ENCODE measurements at places on chromosomes 3 and 15.
A peak's percentile ranks its signal among the peaks of the same experiment; 100 is the strongest.

DNA sequence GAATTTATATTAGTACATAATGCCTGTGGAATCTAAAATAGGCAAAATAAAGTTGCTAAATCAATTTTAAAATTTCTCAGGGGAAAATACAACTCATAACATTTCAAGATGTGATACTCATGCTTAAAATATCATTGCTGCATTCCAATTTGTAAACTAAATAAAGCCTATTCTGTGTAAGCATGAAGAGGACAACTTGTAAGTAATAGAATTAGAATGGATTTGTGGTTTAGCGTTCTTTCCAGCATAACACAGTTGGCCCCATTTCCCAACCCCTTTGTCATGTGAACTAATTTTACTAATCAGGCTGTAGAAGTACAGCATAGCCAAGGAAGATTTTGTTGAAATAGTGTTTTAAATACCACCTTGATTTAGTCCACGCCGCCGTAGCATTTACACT is 437.2 kb downstream of the SI start:
- no peak for DNase-seq

GRCh38 chr3:50125541-50126286 is 29.4 kb upstream of the SEMA3F start:
- DNase-seq = no peak

GRCh38 chr3:175805825-175806224 is 946.7 kb downstream of the NAALADL2 start:
- no peak for DNase-seq

DNA sequence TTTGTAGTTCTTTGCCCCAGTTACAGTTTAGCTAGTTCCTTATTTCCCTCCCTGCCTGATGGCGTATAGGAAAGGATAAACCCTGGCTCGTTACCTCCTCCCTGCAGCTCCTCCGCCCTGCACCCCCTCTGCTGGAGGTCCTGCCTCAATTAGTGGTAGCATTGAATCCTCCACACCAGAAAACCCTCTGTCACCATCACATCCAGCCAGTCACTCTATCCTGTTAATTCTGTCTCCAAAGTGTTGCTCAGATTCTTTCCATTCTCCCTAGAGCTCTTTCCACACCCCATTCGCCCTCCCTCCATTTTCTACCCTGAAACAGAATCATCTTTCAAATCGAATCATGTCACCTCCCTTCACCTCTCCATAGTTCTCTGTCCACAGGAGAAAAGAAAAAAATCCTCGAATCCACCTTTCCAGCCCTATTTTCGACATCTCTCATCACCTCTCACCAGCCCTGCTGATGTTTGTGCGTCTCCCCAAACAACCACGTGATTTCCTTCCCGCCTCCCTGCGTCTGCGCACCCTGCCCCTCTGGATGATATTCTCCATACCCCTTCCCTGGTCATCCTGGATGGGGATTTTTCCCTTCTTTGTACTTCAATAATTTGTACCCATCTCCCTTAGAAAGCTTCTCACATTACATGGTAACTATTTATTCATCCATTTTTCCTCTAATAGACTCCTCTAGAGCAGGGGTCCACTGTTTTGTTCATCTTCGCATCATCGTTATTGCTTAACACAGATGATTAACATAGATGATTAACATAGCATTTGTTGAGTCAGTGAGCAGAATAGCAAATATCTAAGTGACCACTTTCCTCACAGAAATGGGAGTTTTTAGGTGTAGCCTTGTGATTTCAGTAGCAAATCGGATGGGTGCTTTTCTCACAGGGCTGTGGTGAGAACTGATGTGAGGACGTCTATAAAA is 37.1 kb downstream of the MAP3K13 start:
- no peak for DNase-seq

DNA sequence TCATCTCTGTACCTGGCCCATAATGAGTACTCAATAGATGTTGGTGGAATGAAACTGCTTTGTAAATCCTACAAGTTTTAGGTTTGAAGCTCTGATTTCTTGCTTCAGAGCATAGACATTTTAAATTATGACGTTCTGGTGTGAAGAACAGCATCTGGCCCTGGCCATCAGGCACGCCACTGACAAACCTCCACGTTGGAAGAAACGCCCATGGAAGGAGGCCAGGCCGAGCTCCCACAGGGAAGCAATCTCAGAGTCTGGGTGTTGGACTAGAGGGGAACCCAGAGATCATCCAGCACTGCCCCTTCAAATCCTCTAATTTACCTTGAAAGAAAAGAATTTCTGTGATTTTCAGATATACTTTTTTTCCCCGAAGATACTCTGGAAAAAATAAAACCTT is 328.1 kb upstream of the RGMA start:
- DNase-seq = no peak

GRCh38 chr15:101028321-101028720 is 109.2 kb downstream of the LRRK1 start:
- DNase-seq = no peak

GRCh38 chr15:49810720-49811119 is 189.9 kb downstream of the DTWD1 start:
- no peak for DNase-seq

DNA sequence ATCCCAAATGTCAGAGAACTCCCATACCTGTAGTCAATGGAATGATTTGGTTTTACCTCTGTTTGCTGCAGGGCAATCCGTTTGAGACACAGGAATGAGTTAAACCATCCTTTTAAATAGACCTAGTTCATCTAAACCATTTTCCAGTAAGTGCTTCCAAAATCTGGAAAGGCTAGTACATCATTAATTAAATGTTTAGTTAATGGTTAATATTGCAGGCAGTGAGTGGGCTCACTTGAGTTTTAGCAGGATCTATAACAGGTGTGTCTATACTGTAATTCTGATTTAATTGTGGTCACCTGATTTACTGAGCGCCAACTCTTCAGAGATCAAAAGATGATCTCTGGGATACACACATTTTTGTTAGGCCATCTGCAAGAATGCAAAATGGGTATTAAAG is 353.9 kb upstream of the ROPN1 start:
- DNase-seq = no peak

GRCh38 chr3:106120356-106120755 is 251.5 kb upstream of the CBLB start:
- DNase-seq = no peak

DNA sequence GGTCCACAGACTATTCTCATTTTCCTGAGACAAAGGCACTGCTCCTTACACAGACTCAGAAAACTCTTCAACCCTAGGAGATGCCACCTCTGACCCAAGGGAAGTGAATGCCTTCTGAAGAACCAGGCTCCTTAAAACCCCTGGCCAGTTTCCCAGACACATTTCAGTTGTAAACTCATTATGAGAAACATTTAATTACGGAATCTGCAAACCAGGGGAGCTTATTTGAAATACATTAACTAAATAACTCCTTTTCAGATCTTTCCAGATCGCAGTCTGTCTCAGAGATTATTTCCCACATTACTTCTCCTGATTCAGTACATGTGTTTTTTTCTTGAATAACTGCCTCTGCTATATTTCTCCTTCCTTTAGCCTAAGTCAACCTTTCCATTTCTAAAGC is 17.6 kb downstream of the MYO5A start:
- no peak for DNase-seq

DNA sequence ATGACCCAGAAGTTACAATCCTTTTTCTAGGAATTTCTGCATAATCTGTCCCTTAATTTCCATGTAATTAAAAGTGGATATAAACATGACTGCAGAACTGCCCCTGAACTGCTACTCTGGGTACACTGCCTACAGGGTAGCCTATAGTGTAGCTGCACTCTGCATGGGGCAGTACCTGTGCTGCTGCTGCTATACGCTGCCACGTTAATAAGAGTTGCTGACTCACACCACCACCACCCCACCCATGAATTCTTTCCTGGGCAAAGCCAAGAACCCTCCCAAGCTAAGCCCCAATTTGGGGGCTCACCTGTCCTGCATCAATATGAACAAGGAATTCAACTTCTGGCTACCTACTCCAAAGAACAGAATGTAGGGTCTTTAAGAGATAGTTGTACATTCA is 13.9 kb downstream of the HDGFL3 start:
- no peak for DNase-seq

GRCh38 chr3:174403831-174404230 is 455.3 kb upstream of the NAALADL2 start:
- no peak for DNase-seq

DNA sequence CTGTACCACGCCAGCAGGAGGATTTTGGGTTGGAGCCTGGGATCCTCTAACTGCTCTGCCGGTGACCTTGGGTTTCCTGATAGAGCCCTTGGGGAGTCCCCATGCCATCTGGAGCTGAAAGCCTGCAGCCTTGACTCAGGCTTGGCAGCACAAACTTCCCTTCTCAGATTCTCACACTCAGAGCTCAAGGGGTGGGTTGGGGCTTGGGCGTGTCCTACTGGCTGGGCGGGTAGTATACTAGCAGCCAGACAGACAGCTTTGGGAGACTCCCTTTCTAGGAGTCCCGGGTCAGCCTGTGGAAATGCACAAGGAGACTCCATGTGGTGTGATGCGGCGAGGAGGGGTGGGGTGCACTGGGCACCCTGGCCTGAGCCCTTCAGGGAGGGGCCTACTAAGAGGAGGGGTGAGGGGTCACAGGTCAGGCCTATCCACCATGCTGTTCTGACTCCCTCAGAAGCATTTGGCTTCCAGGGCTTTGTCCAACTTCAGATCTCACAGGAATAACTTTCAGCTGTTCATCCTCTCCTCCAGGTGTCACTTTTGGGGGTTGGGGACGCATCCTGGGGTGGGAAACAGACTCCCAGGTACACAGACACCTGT is 21.6 kb upstream of the PLXNA1 start:
- DNase-seq = no peak

DNA sequence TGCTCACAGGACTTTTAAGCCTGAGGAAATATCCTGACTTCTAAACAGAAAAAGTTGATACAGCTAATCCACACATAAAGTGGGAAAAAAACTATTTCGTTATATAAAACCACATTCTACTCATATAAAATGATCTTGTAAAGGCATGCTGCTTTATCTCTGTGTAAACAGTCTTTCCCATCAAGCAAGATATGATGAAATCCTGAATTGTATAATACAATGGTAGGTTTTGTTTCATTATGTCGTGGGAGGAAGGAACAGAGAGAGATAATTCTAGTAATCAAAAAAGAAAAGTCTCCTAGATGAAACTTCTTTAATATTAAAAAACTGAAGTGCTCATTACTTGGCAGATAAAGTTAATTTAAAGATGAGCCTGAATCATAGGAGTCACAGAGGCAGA is 92.6 kb upstream of the SNTN start:
- no peak for DNase-seq

DNA sequence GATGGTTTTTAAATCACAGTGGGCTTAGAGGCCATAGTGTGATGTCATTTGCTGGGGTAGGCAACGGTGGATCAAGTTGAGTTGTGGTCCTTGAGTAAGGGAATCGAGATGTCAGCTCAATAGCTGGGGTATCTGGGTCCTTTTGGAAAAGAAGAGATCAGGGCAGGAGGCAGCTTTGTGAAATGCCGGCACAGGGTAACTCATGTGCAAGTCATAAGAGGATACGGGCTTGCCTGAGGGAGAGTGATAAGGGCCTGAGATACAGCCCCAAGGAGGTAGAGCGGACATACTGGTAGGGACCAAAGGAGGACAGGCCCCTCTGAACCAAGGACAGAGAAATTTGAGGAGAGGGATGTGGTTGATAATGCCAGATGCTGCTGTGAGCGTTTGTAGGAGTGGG is 4.2 kb upstream of the FAM131A start:
- DNase-seq = no peak

DNA sequence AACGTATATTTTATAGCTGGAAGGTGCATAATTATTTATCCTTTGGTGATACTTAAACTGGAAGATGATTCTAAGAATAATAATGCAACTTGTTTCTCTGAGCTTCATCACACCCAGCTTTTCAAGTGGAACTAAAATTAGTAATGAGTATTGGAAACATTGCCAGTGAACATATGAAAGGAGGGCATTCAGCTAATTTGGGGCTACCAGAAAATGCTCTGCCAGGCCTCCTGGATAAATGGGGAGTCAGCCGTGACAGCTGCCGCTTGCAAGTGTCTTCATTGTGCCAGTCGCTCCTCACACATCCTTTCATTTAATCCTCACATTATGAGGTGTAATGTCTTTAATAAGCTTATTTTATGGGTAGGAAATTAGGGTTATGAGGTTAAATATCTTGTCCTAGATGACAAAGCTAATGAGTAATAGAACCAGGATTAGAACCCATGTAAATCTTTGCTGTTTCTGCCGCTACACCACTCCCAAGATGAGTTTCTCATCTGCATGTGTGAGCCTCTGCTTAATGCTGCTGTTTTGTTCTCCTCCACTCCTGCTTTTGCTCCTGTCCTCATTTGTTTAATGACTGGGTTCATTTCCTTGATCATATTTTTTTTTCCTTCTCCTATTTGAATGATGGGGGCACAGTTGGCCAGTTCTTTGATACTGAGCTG is 155.7 kb downstream of the PLCL2 start:
- no peak for DNase-seq

DNA sequence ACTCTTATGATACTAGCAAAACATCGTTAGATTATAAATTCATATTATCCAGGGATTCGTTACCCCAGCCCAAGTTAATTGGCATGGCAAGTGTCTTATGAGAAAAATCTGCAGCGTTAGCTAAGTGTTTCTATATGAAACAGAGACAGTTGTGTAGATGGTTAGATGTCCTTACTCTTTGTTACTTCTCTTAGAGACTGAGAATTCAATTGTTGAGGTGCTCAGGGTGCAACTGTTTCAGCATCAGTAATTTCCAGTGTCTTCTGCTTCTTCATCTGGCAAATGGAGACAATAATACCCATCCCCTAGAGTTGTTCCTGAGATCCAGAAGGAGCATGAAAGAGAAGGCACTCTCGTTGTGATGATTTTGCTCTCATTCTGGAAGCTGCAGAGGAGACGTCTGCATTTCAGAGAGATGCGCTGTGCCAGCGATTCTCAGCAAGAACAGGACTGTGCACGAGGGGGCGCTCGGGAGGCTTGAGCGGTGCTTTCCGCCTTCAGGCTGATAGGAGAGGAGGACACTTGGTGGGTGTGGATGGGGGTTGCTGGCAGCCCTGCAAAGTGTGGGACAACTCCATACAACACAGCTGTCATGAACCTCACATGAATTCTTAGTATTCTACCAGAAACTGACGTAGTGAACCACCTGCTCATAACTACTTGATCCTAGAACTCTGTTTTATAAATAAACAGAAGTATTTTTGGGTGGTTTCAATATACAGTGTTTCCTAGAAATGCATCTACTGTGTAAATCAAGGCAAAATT is 39.7 kb upstream of the SPSB4 start:
- peak; percentile 78 for DNase-seq

DNA sequence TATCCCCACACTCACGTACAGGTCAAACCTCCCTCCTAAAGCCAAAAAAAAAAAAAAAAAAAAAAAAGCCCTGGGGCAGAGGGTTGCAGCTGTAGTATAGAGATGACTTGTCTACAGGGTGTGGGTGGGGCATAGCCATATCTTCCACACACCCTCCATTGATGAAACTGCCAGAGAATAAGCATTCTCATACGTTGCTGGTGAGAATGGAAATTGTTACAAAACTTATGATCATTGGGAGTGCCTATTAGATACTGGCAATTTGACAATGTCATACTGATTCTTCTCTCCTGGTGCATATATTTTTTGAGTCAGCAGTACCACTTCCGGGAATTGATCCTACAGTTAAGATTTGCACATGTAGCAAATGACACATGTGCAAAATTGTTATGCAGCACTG is 11.0 kb upstream of the CTNNB1 start:
- DNase-seq = peak; percentile 85

- DNase-seq = peak; percentile 87
These were observed 15.8 kb downstream of the TRAT1 start for GRCh38 chr3:108838436-108838835.

GRCh38 chr15:73930790-73931281 is 4.6 kb downstream of the LOXL1 start:
- no peak for DNase-seq

- DNase-seq = no peak
These were observed 159.1 kb downstream of the TIGIT start for GRCh38 chr3:114452937-114453336.

- no peak for DNase-seq
These were observed 19.0 kb upstream of the DMXL2 start for GRCh38 chr15:51641490-51642130.
